Frontal cortex (tissue), 4 donors: ENCODE measurements at places on chromosomes 7 and 10. TPM values are rescaled to one million over a fixed set of nuclear protein-coding genes. Genes with fewer than 3 reads are reported as not detected.

DNA sequence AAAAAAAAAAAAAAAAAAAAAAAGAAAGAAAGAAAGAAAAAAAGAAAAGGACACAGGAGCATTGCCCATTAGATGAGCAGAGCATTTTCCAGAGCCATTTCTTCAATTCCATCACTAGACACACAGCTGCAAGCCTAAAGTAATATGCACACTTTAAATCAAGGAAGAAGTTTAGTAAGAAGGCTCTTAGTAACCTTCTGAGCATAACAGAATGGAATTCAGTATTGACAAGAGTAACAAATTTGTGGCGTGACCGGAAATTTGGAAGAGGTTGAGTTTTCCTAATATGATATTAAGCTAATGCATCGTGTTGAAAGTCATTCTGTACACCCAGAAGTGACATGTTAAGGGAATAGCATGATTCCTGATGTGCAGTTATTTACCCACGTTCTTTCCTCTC, 35.3 kb downstream of the SMURF1 start:
- DNase-seq, result no peak

DNA sequence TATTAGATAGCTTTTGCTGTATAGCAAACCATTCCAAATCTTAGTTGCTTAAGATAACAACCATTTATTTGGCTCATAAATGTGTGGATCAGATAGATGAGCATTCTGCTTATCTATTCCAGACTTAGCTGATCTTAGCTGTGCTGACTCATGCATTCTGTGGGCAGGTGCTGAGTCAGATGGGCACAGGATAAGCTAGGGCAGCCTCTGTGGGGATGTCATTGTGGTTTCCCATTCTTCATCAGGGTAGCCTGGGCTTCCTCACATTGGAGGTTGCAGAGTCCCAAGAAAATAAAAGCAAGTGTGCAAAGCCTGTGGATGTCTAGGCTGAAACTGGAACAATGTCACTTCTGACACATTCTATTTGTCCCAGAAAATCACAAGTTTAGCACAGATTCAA, 917.0 kb downstream of the TYW1 start:
- no peak for DNase-seq

- DNase-seq, result no peak
Measured at GRCh38 chr7:38796626-38797501, 112.1 kb downstream of the VPS41 start.

GRCh38 chr10:78420946-78421735, 387.5 kb downstream of the RPS24 start:
- no peak for DNase-seq

Gene ARHGAP12
- 58.7 TPM for total RNA-seq

GRCh38 chr10:62627983-62628382, 176.5 kb upstream of the ADO start:
- no peak for DNase-seq

Gene LRRC18
- not detected for total RNA-seq

Gene TUBB8
- not detected for total RNA-seq

Gene GJD4
- total RNA-seq, result not detected

Gene FFAR4
- total RNA-seq, result not detected

Gene SLC26A3
- not detected for total RNA-seq

Gene C10orf90
- 0.41 TPM for total RNA-seq
